Naive thymus-derived CD8-positive, alpha-beta T cell (primary cell): ENCODE measurements at places on chromosomes 3 and 15. TPM values are rescaled to one million over a fixed set of nuclear protein-coding genes. Genes with fewer than 3 reads are reported as not detected.
A peak's percentile ranks its signal among the peaks of the same experiment; 100 is the strongest.

- H3K27ac ChIP-seq, result no peak overlapping the region
- H3K27me3 ChIP-seq, result no peaks in the 10 kb centered on the region
- no peak for DNase-seq
- H3K4me3 ChIP-seq, result no peak overlapping the region
- no peaks in the 10 kb centered on the region for H3K4me1 ChIP-seq
These were observed 24.5 kb downstream of the ANXA2 start for GRCh38 chr15:60373327-60373726.

The EPHB3 gene
- not detected for total RNA-seq

DNA sequence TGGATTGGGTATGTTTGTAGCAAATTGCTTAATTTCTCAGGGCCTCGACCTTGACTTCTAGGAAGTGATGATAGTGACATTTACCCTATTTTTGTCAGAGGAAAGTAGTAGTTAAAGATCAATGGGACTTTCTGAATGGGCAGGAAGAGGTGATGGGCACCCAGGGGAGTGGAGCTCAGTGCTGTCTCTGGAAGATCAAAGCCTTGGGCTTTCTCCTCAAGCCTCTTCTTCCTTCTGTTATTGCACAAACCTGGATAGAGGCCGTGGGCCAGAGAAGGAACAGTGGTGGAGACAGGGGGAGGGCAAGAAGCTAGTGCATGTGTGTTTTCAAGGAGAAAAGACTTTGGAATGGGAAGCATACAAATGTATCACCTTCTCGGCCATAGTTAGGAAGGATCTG, 44.9 kb upstream of the EOMES start:
- no peaks in the 10 kb centered on the region for H3K36me3 ChIP-seq
- peaks cover 7% of the 10 kb centered on the region for H3K4me1 ChIP-seq
- H3K27me3 ChIP-seq, result no peaks in the 10 kb centered on the region
- no peak overlapping the region for H3K27ac ChIP-seq

DNA sequence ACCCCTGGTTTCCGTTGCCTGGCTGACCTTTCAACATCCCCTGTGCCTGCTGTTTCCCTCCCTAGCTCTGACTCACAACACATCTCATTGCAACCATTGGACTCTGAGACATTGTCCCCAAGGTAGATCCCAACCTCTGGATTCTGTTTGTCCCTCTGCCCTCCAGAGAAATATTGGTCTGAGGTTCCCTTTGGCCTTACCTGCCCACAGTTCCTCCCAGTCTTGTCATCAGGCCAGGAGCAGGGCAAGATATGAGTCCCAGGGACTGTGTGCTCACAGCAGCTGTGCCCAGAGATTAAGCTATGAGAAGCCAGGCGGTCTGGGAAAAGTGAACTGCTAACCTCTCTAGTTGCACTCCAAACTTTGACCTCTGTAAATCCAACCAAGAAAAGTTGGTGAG, 168.2 kb upstream of the NR2F2 start:
- H3K36me3 ChIP-seq, result no peaks in the 10 kb centered on the region
- H3K4me1 ChIP-seq, result no peaks in the 10 kb centered on the region
- no peak for DNase-seq
- H3K4me3 ChIP-seq, result no peak overlapping the region
- no peak overlapping the region for H3K27ac ChIP-seq

DNA sequence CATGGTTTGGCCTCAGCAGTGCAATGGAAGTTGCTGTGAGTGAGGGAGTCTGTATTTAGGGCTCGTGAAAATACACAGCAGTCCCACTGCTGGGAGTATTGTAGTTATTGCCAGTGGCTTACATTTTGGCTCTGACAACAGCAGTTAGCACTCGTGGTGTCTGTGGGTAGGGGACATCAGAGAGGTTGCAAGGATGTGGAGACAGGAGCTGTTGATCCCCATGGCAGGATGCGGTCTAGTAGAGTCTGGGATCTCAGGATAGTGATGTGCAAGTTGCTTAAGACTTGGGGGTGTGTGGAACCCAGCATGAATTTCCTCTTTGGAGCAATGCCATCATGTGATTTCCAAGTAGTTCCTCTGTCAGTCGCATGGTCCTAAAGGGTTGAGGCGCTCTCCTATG, 59.9 kb downstream of the GALK2 start:
- no peaks in the 10 kb centered on the region for H3K27me3 ChIP-seq
- DNase-seq, result no peak
- H3K36me3 ChIP-seq, result peaks cover 44% of the 10 kb centered on the region
- H3K4me3 ChIP-seq, result no peak overlapping the region
- H3K27ac ChIP-seq, result no peak overlapping the region

The VGLL3 gene
- not detected for total RNA-seq

The MME gene
- 1.3 TPM for total RNA-seq

The CD80 gene
- total RNA-seq, result not detected

The CPNE9 gene
- 0.55 TPM for total RNA-seq

DNA sequence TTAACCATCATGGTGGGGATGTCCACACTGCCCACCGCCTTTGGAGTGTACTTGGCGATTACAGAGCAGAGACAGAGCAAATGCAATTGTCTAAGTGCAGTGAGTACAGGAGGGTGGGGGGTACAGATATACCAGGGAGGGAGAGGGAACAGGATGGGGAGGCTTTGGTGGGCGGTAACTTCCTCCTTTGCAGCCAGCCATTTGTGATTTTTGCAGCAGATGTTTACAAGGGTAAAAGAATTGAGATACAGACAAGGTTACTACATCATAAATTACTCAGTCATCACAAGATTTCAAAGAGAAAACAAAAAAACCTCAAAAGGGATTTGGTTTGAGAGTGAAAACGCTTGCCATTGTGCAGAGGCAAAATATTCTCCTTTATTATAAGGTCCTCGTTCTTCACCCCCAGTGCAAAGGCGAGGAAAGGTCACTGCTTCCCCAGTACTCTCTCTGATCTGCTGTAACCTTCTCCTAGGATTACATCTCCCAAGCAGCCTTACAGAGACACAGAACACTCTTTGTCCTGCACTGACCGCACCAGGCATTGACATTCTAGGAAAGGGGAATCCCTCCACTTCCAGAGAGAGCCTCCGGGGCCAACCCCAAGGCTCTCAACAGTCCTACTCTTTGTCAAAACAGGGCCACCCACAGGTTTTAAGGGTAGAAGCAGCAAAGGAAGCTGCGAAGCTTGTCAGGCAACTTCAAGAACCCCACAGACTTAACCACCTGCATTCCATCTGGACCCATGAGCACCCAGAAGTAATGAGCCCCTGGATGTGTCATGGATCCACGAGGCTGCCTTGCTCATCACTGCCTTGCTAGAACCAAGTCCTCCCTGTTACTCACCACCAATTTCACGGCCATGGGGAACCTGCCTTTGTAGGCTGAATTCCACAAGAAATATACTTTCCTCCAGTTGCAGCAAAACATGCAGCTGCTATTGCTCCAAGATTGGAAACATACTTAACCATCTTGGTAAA, 117.3 kb downstream of the ADAMTS17 start:
- H3K36me3 ChIP-seq, result no peaks in the 10 kb centered on the region
- peak overlapping the region; percentile 43 for H3K4me3 ChIP-seq
- DNase-seq, result no peak
- peak overlapping the region; percentile 91 for H3K27ac ChIP-seq
- H3K27me3 ChIP-seq, result no peaks in the 10 kb centered on the region

The SLC12A1 gene
- total RNA-seq, result not detected

DNA sequence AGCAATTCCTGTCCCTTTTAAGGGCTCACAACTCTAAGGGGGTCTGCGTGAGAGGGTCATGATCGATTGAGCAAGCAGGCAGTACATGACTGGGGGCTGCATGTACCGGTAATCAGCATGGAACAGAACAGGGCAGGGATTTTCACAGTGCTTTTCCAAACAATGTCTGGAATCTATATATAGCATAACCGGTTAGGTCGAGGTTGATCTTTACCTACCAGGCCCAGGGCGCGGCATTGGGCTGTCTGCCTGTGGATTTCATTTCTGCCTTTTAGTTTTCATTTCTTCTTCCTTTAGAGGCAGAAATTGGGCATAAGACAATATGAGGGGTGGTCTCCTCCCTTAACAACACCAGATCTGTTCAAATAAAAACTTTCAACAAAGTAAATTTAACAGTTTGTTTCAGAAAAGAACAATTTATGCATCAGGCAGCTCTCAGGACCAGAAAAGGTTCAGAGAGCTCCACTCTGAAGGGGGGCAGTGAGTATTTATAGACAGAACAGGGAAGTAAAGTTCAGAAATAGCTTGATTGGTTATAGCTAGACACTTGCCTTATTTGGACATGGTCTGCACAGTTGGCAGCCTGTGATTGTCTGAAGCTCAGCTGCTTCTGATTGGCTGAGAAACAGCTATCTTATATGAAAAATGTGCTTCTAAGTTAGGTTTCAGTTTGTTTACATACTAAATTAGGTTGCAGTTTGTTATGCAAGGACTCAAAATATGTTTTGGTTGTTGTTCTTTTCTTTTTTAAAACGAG, 17.2 kb upstream of the B4GALT4 start:
- peak overlapping the region; percentile 35 for H3K27ac ChIP-seq
- H3K4me3 ChIP-seq, result no peak overlapping the region
- no peak for DNase-seq
- H3K36me3 ChIP-seq, result no peaks in the 10 kb centered on the region

DNA sequence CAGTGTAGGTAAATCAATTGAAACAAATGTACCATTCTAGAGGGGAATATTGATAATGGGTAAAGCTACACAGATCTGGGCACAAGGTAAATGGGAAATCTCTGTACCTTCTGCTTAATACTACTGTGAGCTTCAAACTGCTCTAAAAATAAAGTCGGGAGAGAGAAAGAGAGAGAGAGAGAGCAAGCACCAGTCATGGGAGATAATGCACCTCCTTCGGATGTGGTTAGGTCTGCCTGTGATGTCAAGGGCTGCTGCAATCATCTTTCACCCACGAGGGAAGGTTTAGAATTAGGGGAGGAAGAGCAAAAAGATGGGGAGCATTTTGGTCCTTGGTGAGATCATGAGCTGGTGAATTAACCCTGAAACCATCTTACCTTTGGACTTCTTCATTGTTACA, 219.1 kb downstream of the ZNF385D start:
- no peaks in the 10 kb centered on the region for H3K4me1 ChIP-seq
- H3K4me3 ChIP-seq, result no peak overlapping the region
- H3K36me3 ChIP-seq, result no peaks in the 10 kb centered on the region
- DNase-seq, result no peak
- no peak overlapping the region for H3K27ac ChIP-seq

DNA sequence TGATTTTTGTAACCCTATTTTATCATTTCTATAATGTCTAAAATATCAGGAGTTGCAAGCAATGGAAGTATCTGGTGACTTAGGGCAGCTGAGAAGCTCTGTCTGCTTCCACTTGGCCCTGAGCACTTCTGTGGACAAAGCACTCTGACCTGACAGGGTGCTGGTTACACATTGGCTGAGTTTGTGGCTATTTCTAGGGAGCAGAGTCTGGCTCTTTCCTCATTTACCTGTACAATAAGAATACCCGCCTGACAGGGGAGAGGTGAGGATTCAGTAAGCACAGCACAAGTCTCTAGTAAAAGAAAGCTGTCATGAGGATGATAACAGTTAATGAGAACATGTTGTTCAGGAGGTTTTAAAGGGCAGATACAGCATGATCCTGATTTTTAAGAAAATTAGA, 33.3 kb upstream of the SPESP1 start:
- H3K27ac ChIP-seq, result no peak overlapping the region
- H3K27me3 ChIP-seq, result peaks cover 22% of the 10 kb centered on the region
- no peaks in the 10 kb centered on the region for H3K4me1 ChIP-seq
- H3K36me3 ChIP-seq, result no peaks in the 10 kb centered on the region
- H3K4me3 ChIP-seq, result no peak overlapping the region

The DNAH12 gene
- 0.66 TPM for total RNA-seq

The ST6GAL1 gene
- total RNA-seq, result 250 TPM

The FMN1 gene
- 0.21 TPM for total RNA-seq

The SAXO2 gene
- 5.1 TPM for total RNA-seq

- no peaks in the 10 kb centered on the region for H3K36me3 ChIP-seq
- peaks cover 3% of the 10 kb centered on the region for H3K4me1 ChIP-seq
- H3K27me3 ChIP-seq, result peaks cover 1% of the 10 kb centered on the region
- H3K4me3 ChIP-seq, result no peak overlapping the region
- H3K27ac ChIP-seq, result no peak overlapping the region
- DNase-seq, result no peak
These were observed 217.7 kb downstream of the ARPP21 start for GRCh38 chr3:35857004-35857403.

The PPP4R2 gene
- total RNA-seq, result 65.1 TPM

DNA sequence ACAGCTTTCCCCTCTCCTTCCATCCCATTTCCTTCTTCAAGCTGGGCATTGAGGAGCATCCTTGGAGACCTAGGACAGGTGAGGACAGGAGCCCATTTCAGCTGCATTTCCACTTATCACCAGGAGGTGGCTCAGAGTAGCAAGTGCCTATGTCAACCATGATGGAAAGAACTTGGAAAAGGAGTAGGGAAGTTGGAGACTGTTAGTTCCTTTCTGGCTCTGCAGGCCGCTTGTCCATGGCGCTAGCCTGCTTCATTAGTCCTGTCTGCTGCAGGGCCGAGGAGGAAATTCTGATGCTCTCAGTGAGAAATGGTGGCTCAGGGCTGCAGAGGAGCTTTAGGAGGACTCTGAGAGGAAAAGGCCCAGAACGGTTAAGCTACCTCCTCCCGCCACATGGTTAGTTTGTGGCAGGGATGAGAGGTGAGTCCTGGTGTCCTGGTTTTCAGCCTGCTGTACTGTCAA, 7.0 kb upstream of the CD276 start:
- DNase-seq, result peak; percentile 11
- H3K27ac ChIP-seq, result no peak overlapping the region
- H3K4me3 ChIP-seq, result no peak overlapping the region
- H3K27me3 ChIP-seq, result peaks cover 33% of the 10 kb centered on the region
- no peaks in the 10 kb centered on the region for H3K4me1 ChIP-seq
- no peaks in the 10 kb centered on the region for H3K36me3 ChIP-seq

The TARS3 gene
- 32.0 TPM for total RNA-seq

The MAPKAPK3 gene
- total RNA-seq, result 27.5 TPM

DNA sequence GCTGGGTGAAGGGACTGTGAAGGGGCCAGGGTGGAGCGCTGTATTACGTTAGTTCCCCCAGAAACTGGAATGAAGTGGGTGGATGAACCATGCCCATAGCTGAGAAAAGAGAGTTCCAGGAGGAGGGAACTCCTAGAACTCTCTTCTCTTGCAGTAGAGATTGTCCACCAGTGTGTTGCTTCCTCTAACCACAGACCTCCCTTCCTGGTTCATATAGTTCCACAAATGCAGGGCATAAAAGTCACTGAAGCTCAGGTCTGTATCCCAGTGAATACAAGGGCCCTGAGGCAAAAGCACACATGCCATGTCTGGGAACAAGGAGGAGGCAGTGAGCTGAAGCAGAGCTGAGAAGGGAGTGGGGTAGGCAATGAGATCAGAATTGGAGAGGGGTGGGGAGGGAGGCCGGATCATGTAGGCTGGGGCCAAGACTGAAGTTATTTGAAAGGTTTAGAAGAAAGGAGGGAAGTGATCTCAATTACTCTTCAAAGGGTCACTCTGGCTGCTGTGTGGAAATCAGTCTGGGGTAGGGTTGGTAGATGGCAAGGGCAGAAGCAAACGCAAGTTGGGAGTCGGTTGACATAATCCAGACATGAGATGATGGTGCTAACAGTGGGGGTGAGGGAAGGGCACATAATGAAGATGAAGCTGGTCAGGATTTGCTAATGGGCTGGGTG, 6.5 kb downstream of the A4GNT start:
- H3K4me3 ChIP-seq, result no peak overlapping the region
- peaks cover 12% of the 10 kb centered on the region for H3K27me3 ChIP-seq
- H3K4me1 ChIP-seq, result no peaks in the 10 kb centered on the region
- DNase-seq, result no peak
- no peaks in the 10 kb centered on the region for H3K36me3 ChIP-seq
- H3K27ac ChIP-seq, result no peak overlapping the region

GRCh38 chr3:108471426-108471825, 39.0 kb downstream of the MYH15 start:
- peaks cover 2% of the 10 kb centered on the region for H3K27me3 ChIP-seq
- H3K27ac ChIP-seq, result no peak overlapping the region
- no peaks in the 10 kb centered on the region for H3K36me3 ChIP-seq
- no peak for DNase-seq

- peaks cover 8% of the 10 kb centered on the region for H3K4me1 ChIP-seq
- no peak overlapping the region for H3K27ac ChIP-seq
- no peaks in the 10 kb centered on the region for H3K36me3 ChIP-seq
- no peak for DNase-seq
- H3K4me3 ChIP-seq, result no peak overlapping the region
These were observed 26.6 kb downstream of the ILDR1 start for GRCh38 chr3:121995161-121996137.
